ENCODE measurements at places on chromosomes 7 and 10.

- DNase-seq = no peak
Measured at GRCh38 chr10:102870221-102870620, 951 bp downstream of the AS3MT start.

DNA sequence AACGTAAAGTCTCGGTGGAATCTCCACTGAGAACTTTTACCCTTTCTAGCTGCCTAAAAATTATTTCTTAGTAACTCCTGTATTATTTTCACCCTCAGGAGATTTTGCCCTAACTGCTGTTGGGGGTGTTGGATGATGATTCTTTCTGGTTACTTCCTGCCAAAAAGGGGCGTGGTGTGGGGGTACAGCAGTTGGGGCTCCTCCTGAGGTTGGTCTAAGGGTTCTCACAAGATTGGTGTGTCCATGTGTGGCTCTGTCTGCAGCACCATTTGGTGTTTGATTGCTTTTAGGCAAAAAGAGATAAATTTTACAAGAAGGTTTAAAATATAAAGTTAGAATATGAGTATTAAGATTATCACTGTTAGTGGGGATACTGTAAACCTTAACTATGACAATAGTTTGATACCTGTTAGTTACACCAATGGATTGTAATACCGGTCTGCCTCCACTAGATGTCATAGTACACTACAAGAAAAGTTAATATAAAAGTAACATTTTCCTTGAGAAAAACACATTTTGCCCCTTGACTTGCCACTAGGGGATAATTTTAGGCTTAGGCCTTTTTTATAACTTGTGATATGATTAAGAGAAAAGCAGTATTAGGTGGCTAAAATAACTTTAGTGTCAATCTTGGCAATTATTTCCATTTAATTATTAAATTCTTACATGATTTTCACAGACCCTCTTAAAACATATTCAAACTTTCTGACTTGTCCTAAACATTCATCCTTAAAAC, 928.7 kb downstream of the IPMK start:
- DNase-seq = peak; percentile 19

- no peak for DNase-seq
Measured at GRCh38 chr10:10623958-10624566, 393.6 kb upstream of the CELF2 start.

GRCh38 chr7:14137676-14138075, 148.2 kb upstream of the ETV1 start:
- DNase-seq = no peak

DNA sequence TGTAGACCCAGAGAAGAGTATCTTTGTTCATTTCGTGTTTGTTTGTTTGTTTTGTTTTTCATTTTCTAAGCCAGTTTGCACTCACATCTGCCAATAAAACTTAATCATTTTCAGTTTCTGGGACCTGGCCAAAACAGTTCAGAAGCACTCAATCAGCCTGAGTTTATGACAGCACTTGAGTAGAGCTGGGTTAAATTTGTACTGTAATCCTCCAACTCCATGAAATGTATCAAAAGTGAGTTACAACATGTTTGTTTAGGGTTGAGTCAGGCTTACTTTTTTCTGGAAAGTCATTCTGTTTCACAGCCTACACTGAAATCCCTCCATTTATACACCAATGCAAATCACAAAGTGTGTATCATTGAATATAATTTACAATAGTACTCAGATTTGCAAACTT, 91.9 kb downstream of the ZWINT start:
- DNase-seq = no peak

DNA sequence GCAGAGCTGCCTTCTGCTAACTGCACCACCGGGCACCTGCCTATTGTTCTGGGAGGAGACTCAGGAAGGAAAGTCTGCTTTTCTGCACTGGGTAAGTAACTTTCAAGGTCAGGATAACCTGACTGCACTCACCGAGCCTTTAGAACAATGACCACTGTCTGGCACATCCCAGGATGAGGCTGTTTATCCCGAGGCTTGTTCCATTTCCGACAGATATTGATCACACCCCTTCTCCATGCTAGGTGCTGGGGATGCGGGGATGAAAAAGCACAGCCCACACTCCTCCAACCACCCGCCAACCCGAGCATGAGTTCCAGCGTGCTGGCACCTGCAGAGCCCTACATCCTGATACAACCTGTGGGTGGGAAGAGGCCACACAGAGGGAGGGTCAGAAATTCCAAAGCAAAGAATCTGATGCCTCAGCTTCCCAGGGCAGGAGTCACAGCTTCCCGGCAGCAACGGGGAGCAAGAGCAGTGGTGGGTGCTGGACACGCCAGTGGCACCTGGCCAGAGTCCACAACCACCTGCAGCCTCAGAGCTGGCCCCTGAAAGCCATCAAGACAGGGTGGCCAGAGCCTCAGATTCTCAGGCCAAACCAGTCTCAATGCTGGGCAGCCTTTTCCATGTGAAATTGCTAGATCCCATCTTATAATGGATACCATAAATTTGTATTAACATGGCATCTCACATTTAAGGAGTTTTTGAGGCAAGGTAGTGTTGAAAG, 34.9 kb upstream of the CNPY1 start:
- no peak for DNase-seq

DNA sequence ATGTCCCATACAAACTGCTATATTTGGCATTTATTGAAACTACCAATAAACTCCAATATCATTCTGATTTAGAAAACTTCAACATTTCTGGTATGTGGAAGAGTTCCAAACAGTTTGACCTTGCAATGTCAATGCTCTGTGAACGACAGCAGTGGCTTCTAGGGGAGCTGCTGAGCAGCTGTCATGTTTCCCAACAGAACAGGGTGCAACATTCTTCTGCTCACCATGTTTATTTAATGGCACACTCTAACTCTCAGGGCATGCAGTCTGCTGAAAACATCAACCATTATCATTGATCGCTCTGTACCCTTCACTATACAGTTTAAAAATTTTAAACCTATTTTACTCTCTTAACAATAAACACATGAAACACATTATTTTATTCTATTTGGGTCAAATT, 25.9 kb downstream of the LMOD2 start:
- no peak for DNase-seq

DNA sequence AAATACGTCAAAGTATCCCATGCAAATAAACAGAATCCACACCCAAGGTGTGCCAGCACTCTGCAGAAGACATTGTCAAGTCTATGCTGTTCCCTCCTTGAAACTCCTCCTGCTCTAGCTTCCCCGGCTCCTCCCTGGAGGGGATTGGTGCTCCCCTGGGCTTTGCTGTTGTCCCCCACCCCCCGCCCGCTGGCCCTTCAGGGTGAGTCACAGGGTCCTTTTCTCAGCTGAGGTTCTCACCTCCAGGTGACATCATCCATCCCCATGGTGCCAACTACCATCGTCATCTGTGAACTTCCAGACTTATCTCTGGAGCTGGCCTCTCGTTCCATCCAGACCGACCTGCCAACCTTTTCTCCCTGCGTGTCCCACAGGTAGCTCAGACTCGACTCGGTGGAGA, 77.0 kb downstream of the ITIH5 start:
- no peak for DNase-seq
